ENCODE measurements at places on chromosomes 4 and X.

DNA sequence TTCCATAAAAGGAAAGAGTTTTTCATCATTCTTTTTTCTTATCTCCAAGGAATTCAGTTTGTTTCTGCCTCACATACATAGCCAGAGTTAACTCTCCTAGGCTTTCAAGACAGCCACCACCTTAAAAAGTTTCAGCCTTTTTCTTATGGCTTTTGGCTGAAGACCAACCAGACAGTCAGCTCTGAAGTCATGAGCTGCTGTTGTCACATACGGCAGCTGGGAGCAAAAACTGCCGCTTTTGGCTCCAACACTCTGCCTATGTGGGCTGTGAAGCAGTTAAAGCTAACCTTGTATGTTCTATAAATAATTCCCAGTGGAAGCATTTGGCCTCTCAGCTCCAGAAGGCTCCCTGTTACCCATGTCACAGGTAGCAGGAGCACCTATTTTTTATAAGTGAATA lies 104.1 kb downstream of the KLHL4 start:
- no peak for DNase-seq

- no peak for DNase-seq
Measured at GRCh38 chrX:13223868-13224567, 95.8 kb downstream of the ATXN3L start.

DNA sequence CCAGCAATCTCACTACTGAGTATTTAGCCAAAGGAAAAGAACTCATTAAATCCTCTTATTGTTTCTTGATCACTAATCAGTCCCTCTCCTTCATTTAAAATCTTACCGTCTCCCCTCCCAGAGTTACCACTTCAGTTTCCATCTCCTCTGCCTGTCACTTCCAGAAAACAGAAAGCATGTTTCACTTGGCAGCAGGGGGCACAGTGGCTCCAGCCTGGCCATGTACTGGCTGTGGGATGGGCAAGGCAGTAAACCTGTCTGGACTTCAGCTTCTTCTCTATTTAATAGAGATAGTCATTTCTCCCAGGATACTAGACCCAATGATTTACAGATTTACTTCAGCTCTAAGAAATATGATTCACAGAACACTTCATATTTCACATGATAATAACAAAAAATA lies 63.2 kb downstream of the CD40LG start:
- DNase-seq = no peak

GRCh38 chrX:107729558-107730297 lies 45.9 kb downstream of the TSC22D3 start:
- DNase-seq = no peak

- DNase-seq = no peak
Measured at GRCh38 chr4:75477201-75477600, 37.0 kb downstream of the RCHY1 start.

DNA sequence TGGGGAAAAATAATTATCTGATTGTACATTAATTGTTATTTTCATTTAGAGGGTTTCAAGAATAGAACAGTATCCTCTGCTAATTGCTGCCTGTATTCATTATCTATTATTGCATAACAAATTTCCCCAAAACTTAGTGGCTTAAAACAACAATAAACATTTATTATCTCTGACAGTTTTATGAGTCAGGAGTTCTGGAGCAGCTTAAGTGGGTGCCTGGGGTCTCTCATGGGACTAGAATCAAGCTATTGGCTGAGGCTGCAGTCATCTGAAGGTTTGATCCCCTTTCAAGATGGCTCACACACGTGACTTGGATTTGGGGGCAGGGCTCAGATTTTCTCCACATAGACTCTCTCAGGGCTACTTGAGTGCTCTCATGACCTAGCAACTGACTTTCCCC lies 98.1 kb upstream of the JADE1 start:
- no peak for DNase-seq

GRCh38 chrX:16552546-16552945 lies 97.4 kb upstream of the S100G start:
- no peak for DNase-seq

GRCh38 chr4:38119668-38120385 lies 159.6 kb downstream of the PTTG2 start:
- DNase-seq = no peak

DNA sequence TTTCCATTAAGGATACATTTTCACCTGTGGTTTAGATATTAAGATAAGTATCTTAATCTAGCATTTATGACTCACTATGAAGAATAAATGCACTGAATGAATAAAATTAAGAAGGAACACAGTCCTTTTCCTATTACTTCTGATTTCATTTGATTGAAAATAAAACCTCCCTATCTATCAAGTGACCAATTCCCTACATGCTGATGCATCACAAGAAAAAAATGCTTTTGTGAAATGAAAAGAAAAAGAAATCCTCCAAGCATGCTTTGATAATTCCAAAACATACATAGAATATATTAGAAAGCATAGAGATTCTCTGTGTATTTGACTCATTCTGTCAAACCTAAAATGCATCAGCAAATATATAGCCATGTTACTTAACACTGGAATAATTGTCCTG lies 37.1 kb downstream of the PCDH10 start:
- DNase-seq = no peak

DNA sequence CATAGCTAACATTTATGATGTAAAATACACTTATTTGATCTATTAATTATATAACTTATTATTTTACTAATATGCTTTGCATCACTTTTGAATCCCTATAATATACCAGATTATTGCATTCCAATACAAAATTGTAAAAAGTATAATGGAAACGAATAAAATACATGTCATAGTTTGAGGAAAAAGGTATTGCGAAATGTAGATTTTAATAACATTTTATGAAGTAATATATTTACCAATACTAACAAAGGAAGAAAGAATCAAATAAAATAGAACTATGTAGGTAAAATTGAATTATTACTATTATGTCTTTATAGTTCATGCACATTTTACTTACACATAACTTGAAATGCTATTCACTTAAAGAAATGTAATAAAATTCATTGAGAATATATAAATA lies 1300.2 kb downstream of the ADGRL3 start:
- DNase-seq = no peak

- DNase-seq = no peak
Measured at GRCh38 chrX:139026811-139027210, 315.3 kb upstream of the FGF13 start.

GRCh38 chr4:187478292-187479140 lies 517.1 kb upstream of the ZFP42 start:
- DNase-seq = no peak

- no peak for DNase-seq
Measured at GRCh38 chrX:1531096-1531890, 5.7 kb downstream of the P2RY8 start.

DNA sequence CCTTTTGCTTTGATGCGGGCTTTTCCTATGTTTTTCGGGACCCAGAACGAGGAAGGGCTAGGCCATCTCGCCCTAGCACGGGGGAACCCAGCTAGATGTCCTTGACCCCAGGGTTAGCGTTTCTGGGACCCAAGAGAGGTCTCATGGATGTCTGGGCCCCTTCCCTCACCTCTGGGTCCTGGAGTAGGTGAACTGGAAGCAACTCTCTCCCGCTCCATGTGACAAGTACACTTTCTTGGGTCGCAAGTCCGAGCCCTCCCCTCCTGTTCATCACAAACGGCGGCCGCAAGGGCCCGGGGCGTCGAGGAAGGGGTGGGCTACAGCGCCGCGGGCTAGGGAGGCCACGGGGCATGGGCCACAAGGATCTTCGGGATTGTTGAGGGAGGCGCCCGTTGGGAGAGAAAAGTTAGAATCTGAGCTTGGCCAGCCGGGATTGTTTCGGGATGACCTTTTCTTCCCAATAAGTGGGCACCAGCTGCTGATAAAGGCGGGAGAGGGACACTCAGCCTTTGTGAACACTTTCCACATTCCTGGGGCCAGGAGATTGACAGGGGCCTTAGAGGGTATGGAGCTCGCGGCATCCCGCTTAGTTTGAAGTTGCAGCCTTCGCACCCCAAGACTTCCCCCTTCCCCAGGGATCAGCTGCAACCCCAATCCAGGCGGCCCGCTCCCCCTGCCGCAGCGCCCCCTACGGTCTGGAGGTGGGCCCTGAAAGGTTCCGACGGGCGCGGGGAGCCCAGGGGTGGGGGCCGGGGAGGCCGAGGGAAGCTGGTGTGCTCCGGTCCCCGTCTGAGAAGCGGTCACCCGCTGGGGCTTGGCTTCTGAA lies 136.9 kb upstream of the ZIC3 start:
- no peak for DNase-seq

- no peak for DNase-seq
Measured at GRCh38 chr4:167383291-167383690, 149.0 kb upstream of the SPOCK3 start.

- DNase-seq = no peak
Measured at GRCh38 chr4:42676066-42676951, 19.4 kb upstream of the ATP8A1 start.

DNA sequence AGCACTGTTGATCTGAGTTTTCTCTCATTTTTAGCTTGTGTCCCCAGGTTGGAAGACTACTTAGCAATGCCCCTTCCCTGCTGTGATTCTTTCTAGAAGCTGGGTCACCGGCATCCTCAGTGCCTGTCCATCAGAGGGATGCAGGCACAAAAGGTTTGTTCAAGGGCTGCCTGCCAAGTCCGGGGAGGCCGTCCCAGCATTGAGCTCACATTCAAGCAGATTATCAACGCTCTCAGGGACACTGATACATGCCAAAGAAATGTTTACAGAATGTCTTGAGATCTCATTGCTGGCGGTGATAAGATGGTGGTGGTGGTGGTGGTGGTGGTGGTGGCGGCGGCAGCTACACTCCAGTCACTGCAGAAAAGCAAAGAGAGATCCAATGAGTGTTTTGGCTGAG lies 79.6 kb upstream of the VCX3A start:
- DNase-seq = no peak

DNA sequence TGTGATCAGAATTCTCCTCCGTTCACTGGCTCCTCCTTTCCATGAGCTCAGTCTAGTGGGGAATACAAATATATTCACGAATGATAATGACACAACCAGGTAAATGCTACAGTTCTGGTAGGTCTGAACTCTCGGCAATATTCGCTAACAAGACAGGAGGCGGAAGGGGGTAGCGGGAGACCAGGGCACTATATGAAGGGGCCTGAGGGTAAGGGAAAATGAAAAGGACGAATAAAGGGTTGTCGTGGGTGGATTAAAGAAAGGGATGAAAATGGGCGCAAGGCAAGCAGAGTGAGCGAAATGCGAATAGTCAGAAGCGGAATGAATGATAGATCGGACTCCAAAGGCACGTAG lies 743 bp downstream of the NKAP start:
- DNase-seq = no peak

GRCh38 chr4:48558819-48559218 lies 68.8 kb downstream of the ZAR1 start:
- no peak for DNase-seq

- no peak for DNase-seq
Measured at GRCh38 chrX:17542123-17542522, 167.1 kb downstream of the NHS start.

GRCh38 chr4:45910511-45910910 lies 213.3 kb downstream of the GABRG1 start:
- DNase-seq = no peak

- no peak for DNase-seq
Measured at GRCh38 chr4:1852904-1853623, 2.9 kb downstream of the LETM1 start.

DNA sequence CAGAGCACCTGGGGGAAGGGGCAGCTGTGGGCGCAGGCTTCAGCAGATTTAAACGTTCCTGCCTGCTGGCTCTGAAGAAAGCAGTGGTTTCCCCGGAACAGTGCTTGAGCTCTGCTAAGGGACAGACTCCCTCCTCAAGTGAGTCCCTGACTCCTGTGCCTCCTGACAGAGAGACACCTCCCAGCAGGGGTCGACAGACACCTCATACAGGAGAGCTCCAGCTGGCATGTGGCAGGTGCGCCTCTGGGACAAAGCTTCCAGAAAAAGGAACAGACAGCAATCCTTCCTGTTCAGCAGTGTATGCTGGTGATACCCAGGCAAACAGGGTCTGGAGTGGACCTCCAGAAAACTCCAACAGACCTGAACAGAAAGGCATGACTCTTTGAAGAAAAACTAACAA lies 68.1 kb downstream of the ZC4H2 start:
- no peak for DNase-seq

GRCh38 chr4:2172627-2173231 lies 69.2 kb downstream of the HAUS3 start:
- DNase-seq = no peak

DNA sequence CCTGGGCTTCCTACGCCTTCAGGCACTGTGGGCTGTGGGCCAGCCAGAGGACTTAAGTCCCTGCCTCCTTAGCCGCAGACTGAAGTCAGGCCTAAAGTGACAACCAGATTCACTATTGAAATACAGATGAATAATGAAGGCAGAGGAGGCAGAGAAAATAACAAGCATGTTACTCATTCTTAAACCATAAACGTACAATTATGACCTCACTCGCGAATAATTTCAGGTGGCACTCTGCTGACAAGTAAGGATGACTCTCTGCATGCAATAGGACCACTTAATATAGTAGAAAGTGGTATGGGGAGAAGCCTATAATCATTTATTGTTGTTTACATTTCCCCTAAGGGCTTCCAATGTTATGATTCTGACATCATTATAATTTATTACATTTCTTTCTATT lies 409.2 kb upstream of the FGF13 start:
- DNase-seq = no peak

- no peak for DNase-seq
Measured at GRCh38 chr4:56197387-56197786, 189.9 kb downstream of the AASDH start.

GRCh38 chr4:176321589-176321988 lies 1.8 kb downstream of the SPCS3 start:
- DNase-seq = no peak

DNA sequence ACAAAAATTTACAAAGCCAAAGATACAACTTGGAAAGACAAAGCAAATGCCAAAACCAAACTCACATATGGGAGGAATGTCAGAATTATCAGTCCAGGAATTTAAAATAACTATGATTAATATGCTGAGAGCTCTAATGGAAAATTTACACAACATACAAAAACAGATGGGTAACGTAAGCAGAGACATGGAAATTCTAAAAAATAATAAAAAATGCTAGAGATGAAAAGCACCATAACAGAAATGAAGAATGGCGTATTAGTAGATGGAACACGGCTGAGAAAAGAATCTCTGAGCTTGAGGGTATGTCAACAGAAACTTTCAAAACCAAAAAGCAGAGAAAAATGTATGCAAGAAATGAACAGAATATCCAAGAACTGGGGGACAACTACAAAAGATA lies 4.1 kb upstream of the MANBA start:
- no peak for DNase-seq

- DNase-seq = no peak
Measured at GRCh38 chrX:48472851-48473703, 2.9 kb upstream of the FTSJ1 start.

DNA sequence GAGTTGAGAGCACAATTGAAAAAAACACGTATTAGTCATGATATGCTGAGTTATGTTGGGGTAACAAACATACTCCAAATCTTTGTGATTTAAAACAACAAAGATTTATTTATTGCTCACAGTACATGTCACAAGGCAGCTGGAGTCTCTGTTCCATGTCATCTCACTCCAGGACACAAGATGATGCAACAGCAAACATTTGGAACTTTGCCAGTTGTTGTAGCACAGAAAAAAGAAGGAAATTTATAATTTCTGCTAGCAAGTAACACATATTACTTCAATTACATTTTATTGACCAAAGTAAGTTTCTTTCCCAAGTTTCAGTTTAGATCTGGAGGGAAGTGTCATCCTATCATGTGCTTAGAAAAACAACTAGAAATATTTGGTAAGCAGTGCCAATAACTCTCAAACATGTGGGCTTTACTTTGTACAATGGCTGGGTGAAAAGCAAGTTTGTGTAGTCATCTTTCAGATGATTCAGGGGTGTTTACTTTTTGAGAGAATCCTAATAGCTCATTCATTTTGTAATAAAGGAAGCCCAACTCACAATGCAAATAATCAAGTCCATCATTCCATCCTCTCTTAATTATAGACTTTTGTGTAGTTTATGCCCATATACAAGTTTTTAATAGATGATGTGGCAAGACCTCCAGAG lies 452.3 kb downstream of the ZIC3 start:
- DNase-seq = no peak

Data from T-helper 2 cell (primary cell).